Hair follicular keratinocyte (primary cell): ENCODE measurements at places on chromosomes 11 and 22. TPM values are rescaled to one million over a fixed set of nuclear protein-coding genes. Genes with fewer than 3 reads are reported as not detected.

Gene PANX3
- not detected in 2 replicates for total RNA-seq

Gene OR52E5
- total RNA-seq: not detected in 2 replicates

Gene SPDYC
- total RNA-seq: not detected in 2 replicates

Gene SMIM38
- not detected in 2 replicates for total RNA-seq

Gene OR8B2
- not detected in 2 replicates for total RNA-seq

Gene P2RX6
- 0.34 and 0.39 TPM in 2 replicates for total RNA-seq

Gene ARL2
- total RNA-seq: 157 and 167 TPM in 2 replicates

Gene BDNF
- under 0.01 and 0.08 TPM in 2 replicates for total RNA-seq

Gene CDC45
- total RNA-seq: 13.1 and 42.6 TPM in 2 replicates

Gene PHOX2A
- not detected in 2 replicates for total RNA-seq

Gene KDM4D
- total RNA-seq: 1.2 and 2.1 TPM in 2 replicates

Gene B4GALNT4
- total RNA-seq: 11.0 and 21.8 TPM in 2 replicates

Gene MS4A15
- not detected in 2 replicates for total RNA-seq

Gene TRIM51
- not detected in 2 replicates for total RNA-seq

Gene CSF2RB
- total RNA-seq: not detected in 2 replicates

Gene C11orf42
- not detected in 2 replicates for total RNA-seq

Gene CRYBA4
- total RNA-seq: not detected in 2 replicates

Gene RNF215
- total RNA-seq: 8.8 and 12.7 TPM in 2 replicates

Gene MRPL23
- 218 and 231 TPM in 2 replicates for total RNA-seq

Gene CASP4
- 126 and 167 TPM in 2 replicates for total RNA-seq

Gene CAPN5
- total RNA-seq: 0.57 and 2.0 TPM in 2 replicates

Gene RASD2
- under 0.01 and 0.46 TPM in 2 replicates for total RNA-seq

Gene TMEM45B
- 3.7 and 9.5 TPM in 2 replicates for total RNA-seq

Gene OR51I1
- not detected in 2 replicates for total RNA-seq

Gene APOBEC3B
- 2.0 and 2.6 TPM in 2 replicates for total RNA-seq

Gene GLYATL1
- 0.16 and 0.19 TPM in 2 replicates for total RNA-seq

Gene INTS4
- total RNA-seq: 13.1 and 17.5 TPM in 2 replicates

Gene OR8B4
- total RNA-seq: not detected in 2 replicates

Gene MS4A8
- not detected in 2 replicates for total RNA-seq

Gene NEFH
- 0.31 and 0.80 TPM in 2 replicates for total RNA-seq

Gene OR2AG1
- not detected in 2 replicates for total RNA-seq

Gene OR51B4
- total RNA-seq: not detected in 2 replicates

Gene ABCG4
- total RNA-seq: 0.08 and 0.23 TPM in 2 replicates

Gene HOATZ
- total RNA-seq: 1.1 TPM in 1 of 2 replicates, not detected in the other

Gene NXPE2
- total RNA-seq: not detected in 2 replicates

Gene MMP10
- 1.8 and 25.9 TPM in 2 replicates for total RNA-seq

Gene GNAZ
- total RNA-seq: 0.08 TPM in 1 of 2 replicates, not detected in the other

Gene CRYBB1
- not detected in 2 replicates for total RNA-seq

Gene C1QTNF4
- total RNA-seq: 0.08 and 0.16 TPM in 2 replicates

Gene ARHGEF12
- total RNA-seq: 20.6 and 27.8 TPM in 2 replicates

Gene RFPL1
- not detected in 2 replicates for total RNA-seq

Gene HMOX1
- 0.39 and 1.2 TPM in 2 replicates for total RNA-seq

Gene NCF4
- 0.76 TPM in 1 of 2 replicates, not detected in the other for total RNA-seq

Gene GAB4
- total RNA-seq: not detected in 2 replicates

Gene CARNS1
- total RNA-seq: 0.30 TPM in 1 of 2 replicates, not detected in the other

Gene BIK
- 9.4 and 9.9 TPM in 2 replicates for total RNA-seq

Gene TYR
- not detected in 2 replicates for total RNA-seq

Gene DSCAML1
- not detected in 2 replicates for total RNA-seq

Gene MFRP
- not detected in 2 replicates for total RNA-seq

Gene ASRGL1
- total RNA-seq: 0.19 TPM in 1 of 2 replicates, not detected in the other

Gene TBX10
- total RNA-seq: not detected in 2 replicates

Gene OR51E2
- total RNA-seq: not detected in 2 replicates

Gene VPREB1
- not detected in 2 replicates for total RNA-seq

Gene IGLL5
- not detected in 2 replicates for total RNA-seq
